ENCODE measurements at places on chromosomes 2 and 18. TPM values are rescaled to one million over a fixed set of nuclear protein-coding genes. Genes with fewer than 3 reads are reported as not detected.

GPR55 gene
- polyA plus RNA-seq, result not detected

TGIF1 gene
- 22.5 TPM for polyA plus RNA-seq

GREB1 gene
- polyA plus RNA-seq, result 1.3 TPM

ZNF514 gene
- polyA plus RNA-seq, result 7.3 TPM

GPR39 gene
- 0.05 TPM for polyA plus RNA-seq

SEPTIN2 gene
- polyA plus RNA-seq, result 68.8 TPM

GRCh38 chr2:181807526-181807925 lies 84.0 kb upstream of the ITPRID2 start:
- no peaks in the 10 kb centered on the region for H3K4me1 ChIP-seq
- H3K36me3 ChIP-seq, result no peaks in the 10 kb centered on the region
- no peak overlapping the region for H3K4me3 ChIP-seq
- DNase-seq, result no peak
- H3K27ac ChIP-seq, result no peak overlapping the region
- H3K27me3 ChIP-seq, result no peaks in the 10 kb centered on the region

- H3K36me3 ChIP-seq, result no peaks in the 10 kb centered on the region
- no peak overlapping the region for H3K4me3 ChIP-seq
- H3K4me1 ChIP-seq, result no peaks in the 10 kb centered on the region
Observed at GRCh38 chr18:78986018-78986481, 6.4 kb downstream of the SALL3 start.

- no peak for DNase-seq
- H3K4me1 ChIP-seq, result no peaks in the 10 kb centered on the region
- H3K27ac ChIP-seq, result no peak overlapping the region
- no peaks in the 10 kb centered on the region for H3K27me3 ChIP-seq
- H3K4me3 ChIP-seq, result no peak overlapping the region
- no peaks in the 10 kb centered on the region for H3K36me3 ChIP-seq
Observed at GRCh38 chr18:33097126-33097525, 324.3 kb upstream of the KLHL14 start.

DNA sequence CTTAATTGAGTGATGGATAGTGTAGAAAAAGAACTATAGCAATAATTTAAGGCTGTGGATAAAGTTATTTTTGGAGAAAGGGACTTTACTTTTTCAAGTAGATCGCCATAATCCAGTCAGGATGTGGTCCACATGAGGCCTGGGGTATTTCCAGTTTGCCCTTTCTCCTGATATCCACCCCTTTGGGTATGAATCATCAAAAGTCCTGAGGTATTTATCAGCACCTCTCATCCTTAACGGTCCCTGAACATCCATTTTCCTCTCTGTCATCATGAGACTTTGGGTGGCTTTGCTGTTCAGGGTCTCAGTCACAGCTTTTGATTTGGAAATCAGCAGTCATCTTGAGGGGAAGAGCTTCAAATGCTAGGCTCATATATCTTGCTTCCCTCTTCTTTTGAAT lies 39.3 kb upstream of the ELAC1 start:
- H3K4me3 ChIP-seq, result no peak overlapping the region
- H3K27ac ChIP-seq, result no peak overlapping the region
- H3K27me3 ChIP-seq, result no peaks in the 10 kb centered on the region
- H3K36me3 ChIP-seq, result peaks cover 63% of the 10 kb centered on the region

GRCh38 chr2:7899923-7900322 lies 781.9 kb upstream of the ID2 start:
- no peaks in the 10 kb centered on the region for H3K36me3 ChIP-seq
- DNase-seq, result no peak
- H3K4me3 ChIP-seq, result no peak overlapping the region
- H3K27ac ChIP-seq, result no peak overlapping the region

- no peak overlapping the region for H3K27ac ChIP-seq
- no peaks in the 10 kb centered on the region for H3K27me3 ChIP-seq
- no peaks in the 10 kb centered on the region for H3K36me3 ChIP-seq
- no peak for DNase-seq
- H3K4me1 ChIP-seq, result no peaks in the 10 kb centered on the region
- H3K4me3 ChIP-seq, result no peak overlapping the region
Observed at GRCh38 chr2:226467221-226467620, 332.4 kb downstream of the IRS1 start.

- H3K4me3 ChIP-seq, result no peak overlapping the region
- no peaks in the 10 kb centered on the region for H3K36me3 ChIP-seq
- H3K27ac ChIP-seq, result no peak overlapping the region
- no peaks in the 10 kb centered on the region for H3K4me1 ChIP-seq
Observed at GRCh38 chr2:39241588-39241987, 2.2 kb downstream of the CDKL4 start.

DNA sequence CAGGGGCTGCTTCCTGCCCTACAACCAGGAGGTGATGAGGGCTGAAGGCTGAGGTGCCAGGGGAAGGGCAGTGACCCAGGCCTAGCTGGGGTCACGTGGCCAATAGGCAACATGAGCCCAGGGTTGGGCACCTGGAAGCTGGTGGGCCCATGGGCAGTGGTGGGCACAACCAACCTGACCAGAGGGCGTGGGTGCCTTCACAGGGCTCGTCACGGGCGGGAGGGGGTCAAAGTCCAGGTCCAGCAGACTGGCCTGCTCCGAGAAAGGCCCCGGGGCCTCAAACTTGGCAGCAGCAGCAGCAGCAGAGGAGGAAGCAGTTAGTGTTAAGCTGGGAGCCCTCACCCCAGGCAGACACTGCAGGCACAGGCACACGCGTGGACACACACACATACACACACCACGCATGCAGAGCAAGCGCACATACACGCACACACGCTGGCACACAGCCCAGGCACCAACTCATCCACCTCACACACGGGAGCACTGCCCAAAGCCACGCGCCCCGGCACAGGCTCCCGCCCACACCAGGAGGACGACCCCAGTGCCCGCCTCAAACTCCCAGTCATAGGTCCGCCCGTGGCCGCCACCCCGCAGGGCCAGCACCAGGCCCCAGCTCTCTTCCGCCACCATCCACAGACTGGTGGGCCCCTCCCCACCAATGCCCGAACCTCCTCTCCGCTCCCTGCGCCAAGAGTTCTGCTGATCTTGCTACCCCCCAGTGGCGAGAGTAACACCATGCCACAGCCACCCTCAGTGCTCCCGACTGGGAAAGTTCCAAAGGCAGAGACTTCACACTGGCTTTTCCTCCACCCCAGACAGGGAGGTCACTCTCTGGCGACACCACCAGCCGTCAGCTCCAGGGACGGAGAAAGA lies 53.0 kb downstream of the BIN1 start:
- H3K27ac ChIP-seq, result peak overlapping the region; percentile 75
- DNase-seq, result peak; percentile 50
- H3K27me3 ChIP-seq, result no peaks in the 10 kb centered on the region
- H3K36me3 ChIP-seq, result peaks cover 3% of the 10 kb centered on the region
- no peak overlapping the region for H3K4me3 ChIP-seq

DNA sequence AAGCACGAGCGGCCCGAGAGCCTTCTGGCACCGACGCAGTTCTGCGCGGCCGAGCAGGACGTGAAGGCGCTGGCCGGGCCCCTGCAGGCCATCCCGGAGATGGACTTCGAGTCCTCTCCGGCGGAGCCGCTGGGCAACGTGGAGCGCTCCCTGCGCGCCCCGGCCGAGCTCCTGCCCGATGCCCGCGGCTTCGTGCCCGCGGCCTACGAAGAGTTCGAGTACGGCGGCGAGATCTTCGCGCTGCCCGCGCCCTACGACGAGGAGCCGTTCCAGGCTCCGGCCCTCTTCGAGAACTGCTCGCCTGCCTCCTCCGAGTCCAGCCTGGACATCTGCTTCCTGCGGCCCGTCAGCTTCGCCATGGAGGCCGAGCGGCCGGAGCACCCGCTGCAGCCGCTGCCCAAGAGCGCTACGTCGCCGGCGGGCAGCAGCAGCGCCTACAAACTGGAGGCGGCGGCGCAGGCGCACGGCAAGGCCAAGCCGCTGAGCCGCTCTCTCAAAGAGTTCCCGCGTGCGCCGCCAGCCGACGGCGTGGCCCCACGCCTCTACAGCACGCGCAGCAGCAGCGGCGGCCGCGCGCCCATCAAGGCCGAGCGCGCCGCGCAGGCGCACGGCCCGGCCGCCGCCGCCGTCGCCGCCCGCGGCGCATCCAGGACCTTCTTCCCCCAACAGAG lies 70.4 kb downstream of the ARHGEF33 start:
- H3K27me3 ChIP-seq, result no peaks in the 10 kb centered on the region
- peaks cover 6% of the 10 kb centered on the region for H3K4me1 ChIP-seq
- H3K36me3 ChIP-seq, result no peaks in the 10 kb centered on the region

DNA sequence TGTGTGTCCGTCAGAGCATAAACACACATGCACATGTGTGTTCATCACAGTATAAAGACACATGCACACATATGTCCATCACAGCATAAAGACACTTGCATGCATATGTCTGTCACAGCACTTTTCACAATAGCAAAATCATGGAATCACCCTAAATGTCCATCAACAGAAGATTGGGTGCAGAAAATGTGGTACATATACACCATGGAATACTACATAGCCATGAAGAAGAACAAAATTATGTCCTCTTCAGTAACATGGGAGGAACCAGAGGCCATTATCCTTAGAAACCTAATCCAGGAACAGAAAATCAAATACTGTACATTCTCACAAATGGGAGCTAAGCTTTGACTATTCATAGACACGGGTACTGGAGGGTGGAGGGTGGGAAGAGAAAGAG lies 732.2 kb downstream of the GALR1 start:
- no peaks in the 10 kb centered on the region for H3K27me3 ChIP-seq
- H3K4me1 ChIP-seq, result no peaks in the 10 kb centered on the region
- no peak overlapping the region for H3K4me3 ChIP-seq
- no peaks in the 10 kb centered on the region for H3K36me3 ChIP-seq
- DNase-seq, result no peak
- no peak overlapping the region for H3K27ac ChIP-seq

- no peaks in the 10 kb centered on the region for H3K4me1 ChIP-seq
- no peaks in the 10 kb centered on the region for H3K36me3 ChIP-seq
- no peaks in the 10 kb centered on the region for H3K27me3 ChIP-seq
- H3K27ac ChIP-seq, result no peak overlapping the region
- DNase-seq, result no peak
Observed at GRCh38 chr2:25558262-25558661, 115.1 kb downstream of the DTNB start.

DNA sequence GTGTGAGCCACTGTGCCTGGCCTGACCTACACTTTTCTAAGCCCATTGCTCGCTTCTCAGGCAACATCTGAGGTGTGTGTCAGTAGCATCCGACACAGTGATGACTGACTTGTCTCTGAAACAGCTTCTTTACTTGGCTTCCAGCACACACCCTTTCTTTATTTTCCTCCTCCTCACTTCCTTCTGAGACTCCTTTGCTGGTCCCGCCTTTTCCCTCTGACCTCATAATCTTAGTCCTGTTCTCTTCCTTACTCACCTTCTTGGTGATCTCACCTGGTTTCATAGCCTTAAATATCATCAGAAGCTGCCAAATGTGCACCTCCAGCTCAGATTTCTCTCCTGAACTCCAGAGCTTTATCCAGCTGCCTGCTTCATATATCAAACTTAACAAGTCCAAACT lies 66.6 kb upstream of the PELI1 start:
- H3K27ac ChIP-seq, result no peak overlapping the region
- no peak overlapping the region for H3K4me3 ChIP-seq

- no peak overlapping the region for H3K4me3 ChIP-seq
- H3K27me3 ChIP-seq, result no peaks in the 10 kb centered on the region
- no peaks in the 10 kb centered on the region for H3K36me3 ChIP-seq
- DNase-seq, result no peak
- no peak overlapping the region for H3K27ac ChIP-seq
- H3K4me1 ChIP-seq, result no peaks in the 10 kb centered on the region
Observed at GRCh38 chr2:103616891-103617290, 855.1 kb downstream of the TMEM182 start.

DNA sequence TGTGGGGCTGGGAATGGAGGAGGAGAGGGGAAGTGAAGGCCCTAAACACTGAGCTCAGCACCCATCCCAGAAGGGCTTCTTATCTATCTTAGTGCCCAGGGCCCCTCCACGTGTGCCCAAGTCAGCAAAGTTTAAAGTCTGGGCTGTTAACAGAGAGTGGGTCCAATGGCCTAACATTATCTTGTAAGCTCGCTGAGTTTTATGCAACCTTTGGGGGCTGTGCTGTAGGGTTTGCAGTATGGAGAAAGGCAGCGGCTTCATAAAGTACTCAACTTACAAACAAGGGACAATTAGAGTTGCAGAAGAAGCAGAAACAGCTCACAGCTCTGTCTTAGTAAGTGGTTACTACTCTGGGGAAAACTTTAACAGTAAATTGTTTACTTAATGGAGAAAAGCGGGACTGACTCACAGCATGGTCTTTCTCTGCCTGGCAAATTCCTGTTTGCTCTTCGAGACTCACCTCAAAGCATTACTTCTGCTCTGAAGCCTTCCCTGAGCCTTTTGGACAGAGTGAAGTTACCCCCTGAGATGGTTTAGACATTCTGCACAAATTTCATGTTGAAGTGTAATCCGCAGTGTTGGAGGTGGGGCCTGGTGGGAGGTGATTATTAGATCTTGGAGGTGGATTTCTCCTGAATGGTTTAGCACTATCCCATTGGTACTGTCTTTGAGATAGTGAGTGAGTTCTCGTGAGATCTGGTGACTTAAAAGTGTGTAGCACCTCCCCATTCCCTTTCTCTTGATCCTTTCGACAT lies 9.0 kb downstream of the ENOSF1 start:
- H3K36me3 ChIP-seq, result peaks cover 27% of the 10 kb centered on the region
- DNase-seq, result no peak
- H3K27me3 ChIP-seq, result no peaks in the 10 kb centered on the region

DNA sequence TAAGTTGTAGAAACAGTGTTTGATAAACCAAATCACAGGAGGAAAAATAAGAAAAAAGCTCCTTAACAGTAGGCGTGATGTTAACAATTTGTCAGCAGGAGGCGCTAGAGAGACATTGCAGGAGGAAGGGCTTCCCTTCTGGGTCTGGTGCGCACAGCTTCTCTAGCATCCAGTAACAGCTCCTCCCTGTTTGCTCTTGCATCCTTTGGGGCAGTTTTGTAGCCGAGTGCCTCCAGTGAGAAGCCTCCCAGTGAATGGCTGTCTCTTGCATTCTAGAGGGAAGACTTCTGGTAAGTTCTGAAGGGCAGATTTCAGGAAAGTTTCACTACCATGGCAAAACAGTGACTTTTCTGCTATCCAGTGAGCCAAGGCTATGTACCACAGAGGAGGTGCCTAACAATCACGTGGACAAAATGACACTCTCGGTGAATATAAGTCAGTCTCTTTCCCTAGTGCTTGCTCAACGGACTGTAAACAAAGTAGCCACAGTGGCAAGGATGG lies 9.5 kb upstream of the ZNF396 start:
- no peak overlapping the region for H3K27ac ChIP-seq
- H3K36me3 ChIP-seq, result no peaks in the 10 kb centered on the region
- peaks cover 2% of the 10 kb centered on the region for H3K27me3 ChIP-seq
